Activated naive CD4-positive, alpha-beta T cell treated with anti-CD3 and anti-CD28 coated beads, Interleukin-2, amount 50 U/mL, for 72 hours (primary cell): ENCODE measurements at places on chromosomes 7 and 10. TPM values are rescaled to one million over a fixed set of nuclear protein-coding genes. Genes with fewer than 3 reads are reported as not detected.

GRCh38 chr7:33882950-33883670 is 22.2 kb upstream of the BMPER start:
- no peak for DNase-seq

- DNase-seq, result no peak
Observed at GRCh38 chr7:132532281-132532680, 44.0 kb downstream of the PLXNA4 start.

GRCh38 chr7:30829471-30829870 is 58.3 kb downstream of the MINDY4 start:
- DNase-seq, result no peak

- DNase-seq, result no peak
Observed at GRCh38 chr7:47480576-47481538, 101.1 kb downstream of the TNS3 start.

DNA sequence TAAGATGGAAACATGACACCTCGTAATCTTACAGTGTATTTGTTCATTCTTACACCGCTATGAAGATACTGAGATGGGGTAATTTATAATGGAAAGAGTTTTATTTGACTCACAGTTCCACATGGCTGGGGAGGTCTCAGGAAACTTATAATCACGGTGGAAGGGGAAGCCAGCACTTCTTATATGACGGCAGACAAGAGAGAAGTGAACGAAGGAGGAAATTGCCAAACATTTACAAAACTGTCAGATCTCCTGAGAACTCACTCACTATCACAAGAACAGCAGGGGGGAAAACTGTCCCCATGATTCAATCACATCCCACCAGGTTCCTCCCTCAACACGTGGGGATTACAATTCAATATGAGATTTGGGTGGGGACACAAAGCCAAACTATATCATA is 282.3 kb downstream of the HGF start:
- DNase-seq, result no peak

DNA sequence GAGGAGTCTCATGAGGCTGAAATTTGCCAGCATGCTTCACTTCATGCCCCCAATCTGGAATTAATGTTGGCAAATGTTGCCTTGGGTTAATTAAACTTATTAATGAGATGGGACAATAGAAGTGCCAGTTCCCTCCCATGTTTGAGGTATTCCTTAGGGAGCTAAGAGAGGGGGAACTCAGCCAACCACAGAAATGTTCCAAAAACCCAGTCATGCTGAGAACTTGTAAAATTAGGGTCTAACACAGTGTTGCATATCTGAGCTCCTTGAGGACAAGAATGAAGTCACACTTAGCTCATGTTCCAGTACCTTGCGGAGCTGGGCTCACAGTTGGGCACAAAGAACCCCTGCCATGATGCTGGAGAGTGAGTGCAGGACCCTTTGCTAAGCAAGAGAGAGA is 89.4 kb downstream of the OAT start:
- no peak for DNase-seq

DNA sequence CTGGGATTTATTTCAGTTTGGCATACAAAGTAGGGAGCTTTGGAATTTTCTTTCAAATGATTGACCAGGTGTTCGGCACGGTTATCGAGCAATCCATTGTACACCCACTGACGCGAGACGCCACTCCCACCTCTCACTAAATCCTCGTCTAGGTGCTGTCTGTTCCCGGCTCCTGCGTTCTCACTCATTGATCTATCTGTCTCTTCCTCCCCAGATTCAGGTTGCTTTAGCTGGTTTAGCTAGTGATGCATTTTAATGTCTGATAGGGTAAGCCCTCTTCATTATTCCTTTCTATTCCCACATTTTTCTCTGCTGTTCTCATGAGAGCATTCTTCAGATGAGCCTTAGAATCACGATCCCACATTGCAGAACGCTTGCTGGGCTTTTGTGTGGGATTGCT is 91.7 kb downstream of the ELFN1 start:
- no peak for DNase-seq

DNA sequence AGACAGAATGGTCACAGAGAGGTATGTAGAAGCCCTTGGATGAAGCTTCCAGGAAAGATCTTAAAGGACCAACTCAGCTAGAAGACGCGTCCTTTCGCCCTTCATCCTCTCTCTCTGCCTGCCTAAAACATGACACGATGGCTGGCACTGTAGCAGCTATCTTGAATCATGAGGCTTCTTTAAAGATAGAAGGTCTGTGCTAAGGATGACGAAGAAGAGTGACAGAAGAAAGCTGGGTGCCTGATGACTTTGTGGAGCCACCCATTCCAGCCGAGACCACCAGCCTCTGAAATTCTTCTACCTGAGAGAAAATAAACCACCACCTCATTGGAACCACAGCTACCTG is 25.5 kb downstream of the WDR86 start:
- no peak for DNase-seq

DNA sequence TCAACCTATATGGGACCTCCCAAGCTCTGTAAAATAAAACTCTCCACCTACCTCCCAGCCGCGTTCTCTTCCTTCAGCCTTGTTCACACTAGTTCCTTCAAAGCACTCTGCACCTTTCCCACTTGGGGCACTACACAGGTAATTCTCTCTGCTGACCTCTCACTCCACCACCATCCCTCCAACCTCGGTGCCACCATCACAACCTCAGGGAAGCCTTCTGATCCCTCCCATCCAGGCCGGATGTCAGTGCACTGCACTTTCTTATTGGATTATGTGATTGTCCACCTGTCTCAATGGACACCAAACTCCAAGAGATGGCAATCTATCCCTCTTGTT is 7.0 kb downstream of the LARP4B start:
- no peak for DNase-seq

DNA sequence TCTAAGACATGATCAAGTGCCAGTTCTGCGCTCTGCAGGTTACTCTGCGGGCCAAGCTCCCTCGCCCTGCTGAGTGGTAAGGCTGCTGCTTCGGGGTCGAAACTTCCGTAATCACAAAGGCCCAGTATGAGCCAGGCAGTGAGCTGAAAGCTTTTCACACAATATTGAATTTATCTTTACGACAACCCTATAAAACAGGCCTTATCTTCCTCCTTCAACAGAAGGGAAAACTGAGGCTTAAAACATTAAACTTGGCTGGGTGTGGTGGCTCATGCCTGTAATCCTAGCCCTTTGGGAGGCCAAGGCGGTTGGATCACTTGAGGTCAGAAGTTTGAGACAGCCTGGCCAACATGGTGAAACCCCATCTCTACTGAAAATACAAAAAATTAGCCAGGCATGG is 83.3 kb downstream of the FAM107B start:
- DNase-seq, result no peak

GRCh38 chr7:150755473-150756099 is 18.4 kb downstream of the GIMAP5 start:
- DNase-seq, result peak; percentile 66

DNA sequence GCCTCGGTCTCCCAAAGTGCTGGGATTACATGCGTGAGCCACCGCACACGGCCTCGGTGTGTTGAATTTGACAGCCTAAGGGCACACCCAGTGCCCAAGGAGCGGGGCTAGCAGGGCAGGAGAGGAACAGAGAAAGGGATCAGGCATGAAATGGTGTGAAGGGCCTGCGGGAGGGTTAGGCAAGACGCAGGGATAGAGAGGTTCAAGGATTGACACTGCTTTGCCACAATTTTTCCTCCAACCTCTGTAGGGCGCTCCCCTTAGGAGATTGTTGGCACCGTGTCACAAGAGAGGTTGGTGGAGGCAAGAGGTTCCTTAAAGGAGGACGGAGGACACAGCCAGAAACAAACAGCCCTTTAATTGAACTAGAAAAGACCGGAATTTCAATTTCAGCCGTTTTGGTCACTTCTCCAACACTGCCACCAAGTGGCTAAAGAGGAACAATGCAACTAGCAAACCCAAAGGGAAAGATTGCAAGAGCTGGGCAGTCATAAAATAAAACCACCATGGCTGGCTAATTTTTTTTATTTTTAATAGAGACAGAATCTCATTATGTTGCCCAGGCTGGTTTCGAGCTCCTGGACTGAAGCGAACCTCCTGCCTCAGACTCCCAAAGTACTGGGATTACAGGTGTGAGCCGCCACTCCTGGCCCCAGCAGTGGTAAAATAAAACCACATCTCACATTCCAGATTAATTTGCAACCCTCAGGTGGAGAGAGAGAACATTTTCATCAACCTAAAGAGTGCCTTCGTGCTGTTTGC is 6.9 kb upstream of the CREB3L2 start:
- DNase-seq, result peak; percentile 25

DNA sequence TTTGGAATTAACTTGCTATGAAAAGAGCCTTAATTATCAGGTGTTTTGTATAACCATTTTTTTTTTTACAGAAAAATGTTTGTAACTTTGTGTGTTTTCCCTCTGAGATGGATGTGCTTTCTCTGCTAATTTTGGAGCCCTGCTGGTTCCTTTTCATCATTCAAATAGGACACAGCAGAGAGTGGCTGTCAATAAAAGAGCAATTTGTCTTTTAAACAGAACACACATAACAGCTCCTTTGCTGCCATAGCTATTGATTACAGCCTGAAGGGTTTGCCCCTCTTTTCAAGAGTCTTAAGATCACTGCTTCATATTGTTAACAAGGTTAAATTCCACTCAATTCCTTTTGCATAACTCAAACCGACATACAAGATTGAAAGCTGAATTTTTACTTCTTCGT is 187.2 kb upstream of the MBL2 start:
- no peak for DNase-seq

- peak; percentile 54 for DNase-seq
Observed at GRCh38 chr7:150400008-150400787, 21.1 kb downstream of the ZNF775 start.

DNA sequence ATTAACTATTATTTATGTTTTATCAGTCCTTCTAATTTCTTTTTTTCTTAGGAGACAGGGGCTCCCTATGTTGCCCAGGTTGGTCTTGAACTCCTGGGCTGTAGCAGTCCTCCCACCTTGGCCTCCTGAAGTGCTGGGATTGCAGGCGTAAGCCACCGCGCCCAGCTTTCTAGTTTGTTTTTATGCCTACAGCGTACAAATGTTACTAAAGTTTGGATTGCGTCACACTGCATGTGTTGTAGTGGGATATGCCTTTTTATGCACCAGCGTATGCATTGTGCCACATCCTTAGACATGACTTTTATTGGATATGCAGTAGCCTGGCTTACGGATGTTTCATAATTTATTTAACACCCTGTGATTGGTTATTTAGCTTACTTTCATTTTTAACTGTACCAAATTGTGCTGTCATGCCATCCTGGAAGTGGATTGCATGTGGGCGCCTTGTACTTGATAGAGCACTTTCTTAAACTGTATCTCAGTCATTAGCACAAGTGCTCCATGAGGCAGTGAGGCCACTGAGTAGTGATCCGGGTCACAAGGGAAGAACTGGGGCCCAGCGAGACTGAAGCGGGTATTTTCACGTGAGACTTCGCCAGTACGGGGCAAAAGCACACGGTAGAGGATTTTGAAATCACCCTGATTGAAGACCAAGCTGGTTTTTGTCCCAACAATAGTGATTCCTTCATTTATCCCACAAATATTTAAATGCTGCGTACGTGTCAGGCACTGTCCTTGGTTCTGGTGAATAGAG is 165.0 kb downstream of the MGMT start:
- DNase-seq, result no peak

GRCh38 chr7:157708919-157709295 is 372.1 kb downstream of the DNAJB6 start:
- no peak for DNase-seq

DNA sequence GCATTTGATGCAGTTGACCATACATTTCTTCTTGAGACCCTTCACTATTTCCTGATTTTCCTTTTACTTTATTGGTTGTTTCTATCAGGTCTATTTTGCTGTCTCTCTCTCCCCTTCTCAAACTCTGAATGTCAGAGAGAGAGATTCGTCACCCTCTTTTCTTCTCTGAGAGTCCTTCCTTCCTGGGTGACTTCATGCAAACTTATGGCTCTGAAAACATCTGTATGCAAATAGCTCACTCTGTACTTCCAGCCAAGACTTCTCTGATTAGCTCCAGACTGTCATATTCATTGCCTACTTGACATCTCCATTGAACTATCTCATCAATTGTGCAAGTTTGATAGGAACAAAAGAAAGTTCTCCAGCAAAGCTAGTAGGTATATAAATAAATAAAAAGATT is 191.7 kb upstream of the KLF6 start:
- no peak for DNase-seq

GRCh38 chr10:122361046-122361445 is 13.5 kb upstream of the PLEKHA1 start:
- no peak for DNase-seq

DNA sequence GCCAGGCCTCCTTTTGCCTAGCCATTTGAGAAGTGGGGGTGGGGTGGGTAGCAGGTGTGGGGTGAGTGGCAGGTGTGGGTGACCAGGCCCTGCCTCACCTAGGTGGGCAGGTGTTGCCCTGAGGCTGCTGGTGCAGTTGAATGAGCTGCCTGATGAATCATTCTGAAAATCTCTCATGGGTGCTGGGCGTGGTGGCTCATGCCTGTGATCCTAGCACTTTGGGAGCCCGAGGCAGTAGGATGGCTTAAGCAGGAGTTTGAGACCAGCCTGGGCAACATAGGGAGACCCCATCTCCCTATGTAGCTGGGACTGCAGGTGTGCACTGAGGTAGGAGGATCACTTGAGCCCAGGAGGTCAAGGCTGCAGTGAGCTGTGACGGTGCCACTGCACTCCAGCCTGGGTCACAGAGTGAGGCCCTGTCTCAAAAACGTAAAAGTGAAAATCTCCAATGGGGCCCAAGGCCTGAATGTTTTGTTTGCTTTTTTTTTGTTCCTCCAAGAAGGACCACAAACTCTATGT is 17.7 kb downstream of the TSPAN14 start:
- peak; percentile 75 for DNase-seq

The CYP26C1 gene
- total RNA-seq, result not detected

The CH25H gene
- total RNA-seq, result not detected

The NXPH1 gene
- total RNA-seq, result not detected

The NT5C2 gene
- total RNA-seq, result 46.5 TPM

The FAM25A gene
- not detected for total RNA-seq

The AS3MT gene
- not detected for total RNA-seq

The SEMA3D gene
- not detected for total RNA-seq

The OSBPL3 gene
- total RNA-seq, result 52.0 TPM

The ENTPD1 gene
- 1.4 TPM for total RNA-seq

The PTPN20 gene
- total RNA-seq, result 0.71 TPM

The CRYGN gene
- total RNA-seq, result not detected

The NOS3 gene
- total RNA-seq, result 12.7 TPM

The HSPB1 gene
- total RNA-seq, result 42.5 TPM
